ENCODE measurements at places on chromosomes 1 and 21.

- DNase-seq, result no peak
Measured at GRCh38 chr1:60832367-60832766, 250.0 kb upstream of the NFIA start.

GRCh38 chr21:28916150-28916893 is 76.4 kb downstream of the LTN1 start:
- DNase-seq, result no peak

DNA sequence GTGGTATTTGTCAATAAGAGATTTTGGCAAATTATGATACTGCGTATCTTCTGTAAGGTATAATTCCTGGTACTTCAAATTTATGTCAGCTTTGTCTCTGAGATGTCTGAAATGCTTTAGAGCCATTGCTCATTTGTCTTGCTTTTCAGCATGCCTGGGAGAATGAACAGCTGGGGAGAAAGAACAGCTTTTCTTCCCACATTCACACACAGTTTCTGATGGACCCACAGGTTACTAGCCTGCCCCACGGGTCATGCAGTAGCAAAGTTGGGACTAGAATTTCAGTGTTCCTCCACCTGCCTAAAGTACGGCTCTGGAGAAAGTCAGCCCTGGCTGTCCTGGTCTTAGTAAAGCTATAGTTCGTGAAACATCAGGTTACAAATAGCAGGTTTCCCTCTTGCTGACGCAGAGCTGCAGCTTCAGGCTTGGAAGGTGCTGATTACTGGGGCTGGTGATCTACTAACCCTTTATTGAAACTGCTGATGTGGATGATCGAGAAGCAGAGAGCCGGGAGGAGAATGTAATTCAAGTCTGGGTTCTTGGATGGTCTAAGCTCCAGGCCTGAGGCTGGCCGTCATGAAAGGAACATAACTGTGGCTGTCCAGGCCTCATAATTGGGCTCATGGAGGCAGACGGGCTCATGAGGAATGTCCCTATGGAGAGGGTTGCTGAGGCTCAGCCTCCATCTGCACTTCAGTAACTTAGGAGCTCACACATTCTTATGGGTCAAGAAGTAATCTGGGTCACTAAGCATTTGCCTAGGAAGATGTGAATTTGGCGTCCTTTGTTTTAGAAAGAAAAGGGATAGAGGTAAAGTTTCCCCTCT is 12.4 kb downstream of the GALNT2 start:
- no peak for DNase-seq

- no peak for DNase-seq
Measured at GRCh38 chr1:116711263-116711840, 42.9 kb upstream of the CD2 start.

DNA sequence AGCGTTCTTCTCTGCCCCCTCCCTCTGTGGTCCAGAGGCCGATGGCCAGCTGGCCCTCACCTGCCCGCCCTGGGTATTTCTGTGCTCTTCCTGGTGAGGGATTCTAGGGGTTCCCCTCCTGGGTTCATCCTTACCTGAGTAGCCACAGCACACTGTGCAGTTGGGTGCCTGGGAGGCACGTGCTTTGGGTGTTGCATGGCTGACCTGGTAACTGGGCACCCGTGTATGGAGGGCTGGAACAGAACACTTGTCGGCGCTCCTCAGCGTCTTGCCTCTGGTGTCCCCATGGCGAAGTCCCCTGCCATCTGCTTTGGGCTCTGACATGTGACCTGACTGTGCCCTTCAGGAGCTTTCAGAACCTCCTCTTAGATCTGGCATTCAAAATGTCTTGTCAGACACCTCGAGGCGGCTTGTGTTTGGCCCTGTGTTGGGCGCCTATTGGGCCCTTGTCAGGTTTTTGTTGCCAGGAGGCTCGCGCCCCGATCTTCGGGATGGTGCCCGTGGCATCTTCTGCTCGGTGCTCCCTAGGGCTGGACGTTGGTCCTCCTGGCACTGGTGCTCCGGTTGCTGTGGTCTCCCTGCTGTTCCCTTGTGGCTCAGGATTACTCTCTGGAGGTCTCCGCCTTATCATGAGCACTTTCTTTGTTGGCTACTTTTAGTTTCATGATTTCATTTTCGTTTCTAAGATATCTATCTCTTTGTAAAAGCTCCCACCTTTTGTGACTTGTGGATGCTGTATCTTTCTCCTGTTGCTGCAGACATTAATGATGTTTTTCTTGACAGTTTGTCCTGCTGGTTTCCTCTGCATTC is 28.5 kb downstream of the SKI start:
- DNase-seq, result no peak

DNA sequence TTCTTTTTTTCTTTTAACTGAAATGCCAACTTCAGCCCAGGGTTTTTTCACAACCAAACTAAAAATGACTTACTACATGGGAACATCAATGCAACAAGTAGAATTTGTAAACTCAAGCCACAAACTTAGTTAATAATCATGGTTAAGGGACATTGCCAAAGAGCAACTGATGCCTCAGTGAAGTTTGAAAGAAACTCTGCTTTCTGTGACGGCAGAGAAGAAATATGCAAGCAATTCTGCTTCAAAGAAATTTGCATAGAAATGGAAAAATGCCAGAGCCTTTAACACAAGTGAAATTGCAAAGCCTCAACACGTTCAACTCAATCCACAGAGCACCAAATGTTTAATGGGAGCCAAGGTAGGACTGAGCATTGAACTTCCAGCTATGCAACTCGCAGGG is 5.0 kb upstream of the CHD5 start:
- peak; percentile 73 for DNase-seq

All from M059J (cell line).